ENCODE measurements at places on chromosomes 7 and 10.

DNA sequence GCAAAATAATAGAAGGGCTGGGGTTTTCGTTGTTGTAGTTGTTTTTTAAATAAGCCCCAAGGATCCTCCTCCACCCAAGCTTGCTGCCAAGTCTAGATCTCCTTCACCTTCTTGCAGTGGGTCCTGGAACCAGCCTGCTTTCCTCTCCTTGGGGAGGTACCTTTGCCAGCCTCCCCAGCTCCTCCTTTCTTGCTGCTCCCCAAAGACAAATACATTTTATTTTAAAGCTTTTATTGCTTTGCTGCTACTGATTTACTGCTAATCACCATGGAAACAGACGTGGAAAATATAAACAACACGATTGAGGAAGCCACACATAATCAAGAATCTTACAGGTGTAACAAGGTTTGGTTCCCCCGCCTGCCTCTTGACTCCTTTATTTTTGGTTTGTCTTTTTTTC is 17.4 kb upstream of the SLF2 start:
- DNase-seq = peak; percentile 71

- DNase-seq = no peak
Observed at GRCh38 chr7:101237206-101238067, at the start of gene CLDN15. CLDN15 (minus strand) TSS chr7:101237802; CDS start chr7:101237581, 221 bp downstream.

GRCh38 chr10:86075512-86075911 is 291.1 kb downstream of the GRID1 start:
- no peak for DNase-seq

DNA sequence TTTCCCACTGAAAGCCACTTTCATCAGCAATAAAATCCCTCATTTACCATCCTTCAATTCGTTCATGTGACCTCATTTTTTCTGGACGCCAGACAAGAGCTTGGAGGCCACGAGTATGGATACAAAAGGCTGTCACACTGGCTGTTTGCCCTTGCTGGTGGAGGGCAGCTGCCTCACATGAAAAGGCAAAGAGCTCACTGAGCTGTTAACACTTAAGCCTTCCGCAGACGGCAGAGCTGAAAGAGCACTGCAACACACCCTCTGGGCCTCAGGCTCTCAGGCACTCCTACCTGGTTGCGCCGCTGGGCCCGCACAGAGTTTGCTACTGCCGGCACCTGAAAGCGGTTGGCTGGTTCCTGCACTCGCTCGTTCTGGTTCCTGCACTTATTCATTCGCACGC is 193.5 kb downstream of the CFTR start:
- peak; percentile 15 for DNase-seq

- no peak for DNase-seq
Observed at GRCh38 chr10:70593513-70593890, 9.0 kb downstream of the PRF1 start.

All from left kidney (tissue), 8 donors.